ENCODE measurements at places on chromosomes 1 and 21.
A peak's percentile ranks its signal among the peaks of the same experiment; 100 is the strongest.

DNA sequence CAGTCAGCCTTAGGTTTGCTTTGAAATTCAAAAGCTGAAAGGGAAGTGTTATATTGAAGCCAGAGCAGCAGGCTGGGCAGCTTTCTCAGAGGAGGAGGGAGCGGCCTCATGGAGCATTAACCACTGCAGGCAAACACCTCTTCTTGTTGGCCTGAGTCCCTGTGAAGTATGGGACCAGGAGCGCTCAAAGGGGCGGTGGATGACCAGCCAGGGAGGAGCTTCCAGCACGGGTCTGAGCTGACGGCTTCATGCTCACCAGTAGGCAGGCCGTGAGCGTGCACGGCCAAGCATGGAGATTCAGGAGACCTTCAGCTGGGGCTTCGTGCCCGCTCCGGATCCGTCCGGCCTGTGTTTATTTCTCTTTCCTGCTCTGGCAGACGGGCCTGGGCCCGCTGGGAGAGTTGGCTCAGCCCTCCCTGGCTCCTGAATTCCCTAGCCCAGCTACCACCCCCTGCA, 245.2 kb downstream of the TRABD2B start:
- no peak for DNase-seq

DNA sequence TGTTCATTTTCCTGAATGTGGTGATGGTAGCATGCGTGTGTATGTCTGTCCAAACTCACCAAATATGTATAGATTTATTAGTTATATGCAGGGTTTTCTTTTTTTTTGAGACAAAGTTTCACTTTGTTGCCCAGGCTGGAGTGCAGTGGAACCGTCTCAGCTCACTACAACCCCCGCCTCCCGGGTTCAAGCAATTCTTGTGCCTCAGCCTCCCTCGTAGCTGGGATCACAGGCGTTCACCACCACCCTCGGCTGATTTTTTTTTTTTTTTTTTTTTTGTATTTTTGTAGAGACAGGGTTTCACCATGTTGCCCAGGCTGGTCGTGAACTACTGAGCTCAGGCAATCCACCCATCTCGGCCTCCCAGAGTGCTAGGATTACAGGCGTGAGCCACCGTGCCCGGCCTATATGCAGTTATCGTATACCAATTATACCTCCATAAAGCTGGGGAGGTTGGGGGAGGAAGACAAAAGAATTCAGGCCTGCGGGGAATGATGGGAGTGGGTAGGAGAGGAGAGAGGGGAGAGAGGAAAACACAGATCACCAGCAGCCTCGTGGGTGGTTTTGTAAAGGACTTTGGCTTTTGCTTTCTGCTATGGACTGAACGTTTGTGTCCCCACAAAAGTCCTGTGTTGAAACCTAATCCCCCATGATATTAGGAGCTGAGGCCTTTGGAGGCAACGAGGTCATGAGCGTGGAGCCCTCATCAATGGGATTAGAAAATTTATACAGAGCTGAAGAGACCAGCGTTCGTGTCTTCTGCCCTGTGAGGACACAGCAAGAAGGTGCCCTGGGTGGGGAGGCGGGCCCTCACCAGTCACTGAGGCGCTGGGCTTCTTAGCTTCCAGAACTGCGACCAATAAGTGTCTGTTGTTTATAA, 4.4 kb upstream of the HNRNPU start:
- no peak for DNase-seq

- DNase-seq = no peak
These were observed 67.0 kb upstream of the LRRC53 start for GRCh38 chr1:74579425-74579824.

DNA sequence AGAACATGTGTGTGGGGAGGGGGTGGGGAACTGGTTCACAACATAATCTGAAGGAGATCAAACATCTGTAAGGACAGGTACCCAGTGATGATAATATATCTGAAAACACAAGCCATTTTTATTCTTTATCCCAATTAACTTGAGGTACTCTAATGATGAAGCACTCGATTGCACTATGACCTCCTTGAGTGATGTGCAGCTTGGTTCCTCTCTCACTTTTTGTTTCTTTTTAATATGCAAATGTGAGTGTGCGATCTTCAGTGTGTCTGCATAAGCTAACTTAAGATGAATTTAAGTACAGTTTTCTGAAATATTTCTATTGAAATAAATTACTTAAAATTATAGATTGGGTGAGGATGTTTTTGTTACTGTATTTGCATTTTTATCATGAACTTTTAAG, 50.6 kb upstream of the ANGPTL1 start:
- no peak for DNase-seq

DNA sequence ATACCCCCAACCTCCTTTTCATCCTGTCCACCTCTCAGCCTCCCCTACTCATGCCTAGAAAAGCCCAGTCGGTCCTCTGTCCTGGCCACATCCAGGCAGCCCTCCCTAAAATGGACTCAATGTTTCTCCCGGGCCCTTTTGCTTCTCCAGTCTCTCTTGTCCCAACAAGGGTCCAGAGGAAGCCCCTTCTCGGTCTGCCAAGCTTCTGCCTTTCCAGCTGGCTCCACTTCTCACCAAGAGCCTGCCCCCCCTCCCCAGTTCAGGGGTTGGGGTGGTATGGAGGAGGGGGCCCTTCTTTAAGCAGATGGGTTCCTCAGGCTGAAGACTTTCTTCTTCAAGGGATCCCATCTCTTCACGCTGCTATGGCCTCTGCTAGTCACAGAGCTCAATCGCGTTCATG, 23.9 kb downstream of the RAB7B start:
- DNase-seq = no peak

DNA sequence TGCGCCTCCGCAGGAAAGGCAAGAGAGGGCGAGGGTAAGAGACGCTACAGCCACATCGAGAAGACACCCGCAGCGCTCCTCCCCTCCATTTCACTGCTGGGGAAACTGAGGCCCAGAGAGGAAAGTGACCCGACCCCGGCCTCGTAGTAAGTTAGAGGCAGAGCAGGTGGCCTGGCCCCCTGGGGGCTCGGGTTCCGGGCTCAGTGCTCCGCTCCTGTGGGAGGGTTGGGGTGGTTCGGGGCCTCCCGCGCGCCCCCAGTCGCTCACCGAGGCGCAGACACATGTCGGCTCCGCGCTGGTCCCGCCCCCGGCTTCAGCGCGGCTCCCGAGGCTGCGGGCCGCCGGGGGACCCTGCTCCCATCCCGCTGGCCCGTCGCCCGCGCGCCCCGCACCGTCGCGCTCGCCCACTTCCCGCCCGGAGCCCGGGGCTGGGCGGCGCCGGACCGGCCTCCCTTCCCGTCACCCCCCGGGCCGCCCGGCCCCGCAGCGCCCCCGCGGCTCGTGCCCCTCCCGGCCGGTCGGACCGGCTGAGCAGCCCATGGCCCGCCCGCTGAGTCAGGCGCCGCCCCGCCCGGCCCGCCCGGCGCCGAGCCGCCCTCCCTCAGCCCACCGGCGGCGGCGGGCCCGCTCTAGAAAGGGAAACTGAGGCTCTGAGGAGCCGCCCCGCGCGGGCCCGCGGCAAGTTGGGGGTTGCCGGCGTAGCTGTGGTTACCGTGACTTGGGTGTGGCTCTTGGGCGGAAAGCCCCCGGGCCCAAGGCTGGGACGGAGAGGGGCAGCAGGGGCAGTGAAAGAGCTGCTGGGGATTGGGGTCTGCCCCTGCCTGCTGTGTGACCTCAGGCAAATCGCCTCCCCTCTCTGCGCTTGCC, at the start of gene TMEM54:
TMEM54 (minus strand) TSS at position 434 of the 867 bp plus-strand sequence; CDS start at position 283, 151 bp downstream.
- peak; percentile 18 for DNase-seq

GRCh38 chr1:210438928-210439841, 110.5 kb downstream of the HHAT start:
- no peak for DNase-seq

DNA sequence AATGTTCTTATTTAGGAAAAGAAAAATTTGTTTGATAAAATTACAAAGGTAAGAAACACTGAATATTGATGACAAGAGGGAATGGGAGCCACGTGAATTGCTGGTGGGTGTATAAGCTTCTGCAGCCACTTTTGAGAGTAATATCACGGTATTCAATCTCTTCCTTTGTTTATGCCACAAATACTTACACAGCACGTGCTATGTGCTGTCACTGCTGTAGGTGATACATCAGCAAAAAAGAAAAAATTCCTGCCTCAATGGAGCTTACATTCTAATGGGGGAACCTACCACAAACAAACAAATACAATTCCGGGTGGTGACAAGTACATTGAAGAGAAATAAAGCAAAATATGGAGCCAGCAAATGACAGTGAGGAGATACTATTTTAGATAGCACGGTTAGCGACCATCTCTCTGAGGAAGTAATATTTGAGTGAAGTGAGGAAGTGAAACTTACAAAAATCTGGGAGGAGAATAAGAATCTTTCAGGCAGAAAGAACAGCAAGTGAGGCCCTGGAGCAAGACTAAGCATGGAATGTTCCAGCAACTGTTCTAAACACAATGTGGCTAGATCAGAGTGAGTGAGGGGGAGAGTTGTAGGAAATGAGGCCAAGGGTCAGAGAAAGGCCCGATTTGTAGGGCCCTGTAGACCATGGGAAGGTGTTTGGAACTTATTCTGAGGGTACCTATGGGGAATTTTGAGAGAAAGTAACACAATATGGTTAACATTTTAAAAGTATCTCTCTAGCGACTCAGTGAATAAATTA, 2.6 kb upstream of the FCRLB start:
- DNase-seq = no peak

- DNase-seq = peak; percentile 71
These were observed 4.2 kb upstream of the ECE1 start for GRCh38 chr1:21294266-21294989.

DNA sequence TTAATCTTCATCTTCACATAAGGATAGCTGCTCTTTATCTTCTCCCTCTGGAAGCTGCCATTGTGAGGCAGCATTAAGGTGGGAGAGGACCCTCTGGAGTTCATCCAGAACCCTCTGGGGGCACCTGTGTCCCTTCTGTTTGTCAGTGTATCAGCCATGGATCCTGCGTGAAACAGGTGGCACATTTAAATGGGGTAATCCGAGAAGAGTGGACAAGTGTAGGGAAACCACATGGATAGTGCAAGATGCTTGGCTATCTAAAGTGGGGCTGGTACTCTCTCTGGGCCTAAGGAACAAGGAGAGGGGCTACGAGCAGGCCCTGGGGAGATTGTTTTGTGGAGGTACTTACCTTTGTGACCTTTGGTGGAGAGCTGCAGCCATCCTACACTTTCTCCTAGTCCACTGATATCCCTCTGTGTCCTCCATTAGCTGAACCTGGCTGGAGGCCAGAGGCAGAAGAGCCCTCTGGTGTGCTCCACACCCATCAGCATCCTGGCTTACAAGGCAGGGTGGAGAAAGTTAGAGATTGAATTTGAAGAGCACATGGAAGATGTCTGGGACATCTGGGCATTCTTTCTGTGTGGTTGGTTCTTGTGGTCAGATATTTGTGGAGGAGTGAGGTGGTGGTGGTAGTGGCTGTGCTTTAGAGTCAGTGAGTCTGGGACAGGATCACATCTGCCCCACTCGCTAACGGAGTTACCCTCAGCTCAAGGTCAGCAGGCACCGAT, 117.7 kb downstream of the FGGY start:
- no peak for DNase-seq

- DNase-seq = no peak
These were observed 29.4 kb upstream of the PIGC start for GRCh38 chr1:172473302-172473701.

DNA sequence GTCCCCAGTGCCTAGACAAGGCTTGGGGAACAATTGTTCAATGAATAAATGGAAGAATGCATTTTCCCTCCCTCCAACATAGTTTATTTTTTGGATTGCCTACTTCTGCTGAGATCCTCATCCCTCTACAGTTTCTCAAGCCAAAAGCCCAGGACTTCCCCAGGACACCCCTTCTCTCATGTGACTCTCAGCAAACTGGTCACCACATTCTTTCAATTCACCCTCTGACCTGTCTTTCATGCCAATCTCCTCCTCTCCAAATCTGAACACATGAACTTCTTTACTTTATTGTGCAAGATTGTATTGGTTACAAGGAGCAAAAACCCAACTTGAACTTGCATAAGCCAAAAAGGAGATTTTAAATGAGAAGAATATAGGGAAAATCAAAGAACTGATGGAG, 103.2 kb upstream of the JUN start:
- no peak for DNase-seq
